ENCODE measurements at places on chromosomes 6 and 20.

DNA sequence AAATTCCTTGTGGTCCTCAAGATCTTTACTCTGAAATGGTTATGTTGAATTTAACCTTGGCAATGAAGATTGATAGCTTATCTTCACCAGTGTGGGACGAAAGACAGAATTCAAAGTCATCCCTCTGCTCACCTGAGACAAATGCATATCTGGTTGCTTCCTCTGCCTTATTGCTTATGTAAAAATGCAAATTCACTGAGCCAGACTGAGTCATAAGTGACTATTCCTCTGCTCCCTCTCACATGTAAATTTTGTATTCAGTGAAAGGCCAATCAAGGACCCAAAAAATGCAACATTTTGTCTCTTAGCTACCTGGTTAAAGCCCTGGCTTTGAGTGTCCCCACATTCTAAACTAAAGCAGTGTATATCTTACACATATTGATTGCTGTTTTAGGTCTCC lies 593.1 kb upstream of the GJE1 start:
- ATAC-seq, result no peak

- ATAC-seq, result no peak
Measured at GRCh38 chr6:86581833-86582232, 355.5 kb upstream of the HTR1E start.

- no peak for ATAC-seq
Measured at GRCh38 chr20:61662226-61662967, 403.3 kb downstream of the TAF4 start.

DNA sequence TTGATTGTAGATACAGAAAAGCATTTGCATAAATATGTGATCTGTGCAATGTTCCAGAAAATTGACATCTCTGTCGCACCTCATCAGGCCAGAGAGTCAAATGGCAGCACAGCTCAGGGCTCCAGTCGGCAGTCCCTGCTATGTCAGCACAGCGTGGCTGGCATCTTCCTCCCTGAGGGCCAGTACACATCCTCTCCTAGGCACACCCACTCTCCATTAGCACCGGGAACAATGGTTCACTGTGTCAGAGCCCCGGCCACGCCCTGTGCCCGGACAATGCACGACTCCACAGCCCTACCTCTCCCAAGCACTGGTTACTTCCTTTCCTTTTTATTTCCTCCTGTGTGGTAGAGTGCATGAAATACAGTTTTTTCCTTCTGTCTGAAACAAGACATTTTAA lies 114.9 kb downstream of the FOXC1 start:
- ATAC-seq, result no peak

- ATAC-seq, result no peak
Measured at GRCh38 chr6:76706631-76707030, 634.2 kb upstream of the IMPG1 start.

Measured in stimulated activated memory B cell treated with anti-CD40 and anti-IgM and Interleukin-4, amounts not matched to agents 10 μg/mL and 1 μg/mL and 100 μg/mL, for 72 hours (primary cell).